ENCODE measurements at places on chromosomes 7 and 10. TPM values are rescaled to one million over a fixed set of nuclear protein-coding genes. Genes with fewer than 3 reads are reported as not detected.

The ZNF746 gene
- 7.3 TPM for polyA plus RNA-seq

The ABCB1 gene
- 1.1 TPM for polyA plus RNA-seq

GRCh38 chr7:154627646-154628290 is 375.2 kb downstream of the PAXIP1 start:
- peak; percentile 97 for DNase-seq

DNA sequence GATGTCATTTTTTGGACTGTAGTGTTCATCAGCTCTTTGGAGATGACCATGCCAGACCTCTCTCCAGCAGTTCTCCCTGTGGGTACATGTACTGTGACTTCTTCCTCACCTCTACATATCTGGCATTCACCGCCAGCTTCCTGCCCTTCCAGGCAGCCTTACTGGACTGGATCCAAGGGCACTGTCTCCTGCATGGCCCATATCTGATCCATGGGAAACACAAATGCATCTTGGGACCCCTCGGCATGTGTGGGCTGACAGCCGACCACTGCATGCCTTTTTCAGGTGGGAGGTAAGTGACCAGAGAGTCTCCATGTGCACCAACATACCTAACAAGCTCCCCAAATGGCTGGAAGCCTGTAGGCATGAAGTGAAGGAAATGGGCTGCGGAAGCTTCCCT is 3.9 kb upstream of the BLVRA start:
- no peak for DNase-seq

DNA sequence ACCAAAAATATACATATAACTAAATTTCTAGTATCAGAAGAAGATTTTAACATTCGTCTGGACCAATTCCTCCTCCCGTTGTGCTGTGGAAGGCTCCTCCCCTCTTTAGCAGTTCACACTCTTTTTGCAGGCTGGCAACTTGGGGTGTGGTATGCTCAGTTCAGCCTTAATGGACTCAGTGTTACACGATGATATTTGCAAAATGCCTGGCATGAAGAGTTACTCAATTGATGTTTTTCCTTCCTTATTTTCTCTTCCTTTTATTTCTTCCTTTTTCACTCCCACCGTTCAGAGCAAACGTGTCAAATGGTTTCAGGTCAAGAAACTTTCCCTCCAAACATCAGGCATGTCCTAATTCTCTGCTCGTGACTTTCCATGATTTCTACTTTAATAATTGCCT is 248.3 kb downstream of the PHF14 start:
- DNase-seq: no peak

GRCh38 chr7:91634485-91635177 is 245.9 kb downstream of the MTERF1 start:
- no peak for DNase-seq

GRCh38 chr7:3239291-3239691 is 61.8 kb upstream of the SDK1 start:
- DNase-seq: no peak

The ASB10 gene
- not detected for polyA plus RNA-seq

DNA sequence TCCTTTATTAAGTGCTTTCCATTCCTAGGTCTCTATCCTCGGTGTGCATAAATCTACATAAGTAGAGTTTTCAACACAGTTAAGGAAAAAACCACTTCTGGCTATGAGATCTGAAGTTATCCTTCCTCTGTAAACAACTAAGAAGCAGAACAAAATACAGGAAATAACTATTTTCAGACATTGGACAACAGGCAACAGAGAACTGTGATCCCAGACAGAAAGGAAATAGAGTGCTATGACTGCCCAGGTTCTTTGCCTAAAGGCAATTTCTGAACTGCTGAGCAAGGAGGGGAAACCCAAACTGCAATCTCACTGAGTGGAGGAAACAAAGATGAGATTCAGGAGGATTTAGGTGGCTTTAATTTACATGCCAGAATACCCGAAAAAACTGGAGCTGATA is 285.4 kb downstream of the SNX13 start:
- no peak for DNase-seq

The CLDN4 gene
- 0.73 TPM for polyA plus RNA-seq

DNA sequence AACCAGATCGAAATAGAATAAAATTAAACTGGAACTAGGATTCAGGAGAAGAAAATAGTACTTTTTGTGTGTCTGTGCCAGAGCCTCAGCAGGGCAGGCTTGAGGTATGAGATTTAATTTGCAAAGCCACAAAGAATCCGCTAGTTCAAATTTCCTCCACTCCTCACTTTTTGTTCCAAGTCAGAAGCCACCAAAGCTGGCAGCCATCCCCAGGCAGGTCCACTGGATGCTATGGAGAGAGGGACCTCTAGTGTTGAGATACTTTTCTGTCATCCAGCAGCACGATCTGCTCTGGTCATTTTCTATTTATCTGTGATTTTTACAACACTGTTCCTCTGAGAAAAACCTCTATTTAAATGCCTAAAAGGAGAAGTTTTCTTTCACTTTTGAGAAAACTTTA is 147.9 kb upstream of the FRMD4A start:
- peak; percentile 87 for DNase-seq

GRCh38 chr10:30093303-30093950 is 34.0 kb upstream of the JCAD start:
- no peak for DNase-seq

GRCh38 chr7:3134745-3135144 is 91.1 kb upstream of the CARD11 start:
- DNase-seq: peak; percentile 24

Data from fibroblast of lung (primary cell).